Epithelial cell of umbilical artery (primary cell): ENCODE measurements at places on chromosomes 5 and 9. TPM values are rescaled to one million over a fixed set of nuclear protein-coding genes. Genes with fewer than 3 reads are reported as not detected.

Gene ISL1
- total RNA-seq = 0.76 TPM in 1 of 2 replicates, not detected in the other

Gene CARD9
- 0.32 and 2.6 TPM in 2 replicates for total RNA-seq

Gene AQP3
- total RNA-seq = under 0.01 and 0.61 TPM in 2 replicates

Gene PCDHGA3
- 0.15 and 0.32 TPM in 2 replicates for total RNA-seq

Gene SLC6A19
- not detected in 2 replicates for total RNA-seq

Gene DMRTA1
- total RNA-seq = 0.30 and 0.32 TPM in 2 replicates

Gene ADAMTSL1
- 20.1 and 25.1 TPM in 2 replicates for total RNA-seq

Gene TNFAIP8
- total RNA-seq = 12.3 and 15.6 TPM in 2 replicates
